Naive thymus-derived CD8-positive, alpha-beta T cell (primary cell): ENCODE measurements at places on chromosomes 2 and 18. TPM values are rescaled to one million over a fixed set of nuclear protein-coding genes. Genes with fewer than 3 reads are reported as not detected.

LIMS3 gene
- total RNA-seq, result not detected

ARHGEF33 gene
- total RNA-seq, result 1.0 TPM

IL36RN gene
- not detected for total RNA-seq

KCNIP3 gene
- total RNA-seq, result not detected

MC5R gene
- total RNA-seq, result not detected

USP14 gene
- 58.8 TPM for total RNA-seq

CCDC74B gene
- total RNA-seq, result not detected

OTOS gene
- total RNA-seq, result not detected

CKAP2L gene
- not detected for total RNA-seq

ALPP gene
- total RNA-seq, result not detected

REG3A gene
- not detected for total RNA-seq

LBH gene
- total RNA-seq, result 573 TPM

DSG2 gene
- 0.16 TPM for total RNA-seq

WDR54 gene
- 28.9 TPM for total RNA-seq

CCDC68 gene
- total RNA-seq, result not detected

OR6B2 gene
- not detected for total RNA-seq
